Right cardiac atrium (tissue), 5 donors: ENCODE measurements at places on chromosomes 2 and 18. TPM values are rescaled to one million over a fixed set of nuclear protein-coding genes. Genes with fewer than 3 reads are reported as not detected.

UBXN4 gene
- total RNA-seq: 57.0 TPM

SCN7A gene
- total RNA-seq: 23.8 TPM

DNA sequence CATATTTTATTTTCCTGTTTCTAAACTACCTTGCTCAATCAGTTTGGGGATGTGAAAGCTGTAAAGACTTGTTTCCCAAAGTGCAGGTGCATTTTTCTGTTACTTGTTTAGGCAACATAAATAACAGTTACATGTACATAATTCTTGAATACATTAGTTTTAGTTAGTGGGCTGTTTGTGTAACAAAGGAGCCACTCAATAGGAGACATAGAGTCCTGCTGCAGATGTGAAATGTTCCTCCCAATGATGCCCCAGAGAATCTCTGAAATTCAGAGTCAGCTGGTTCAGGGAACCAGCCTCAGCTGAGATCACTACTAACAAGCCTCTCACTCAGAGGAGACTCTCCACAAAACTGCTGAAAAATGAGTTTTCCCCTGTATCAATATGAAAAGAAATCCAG, 91.5 kb upstream of the TWSG1 start:
- no peak for DNase-seq

GRCh38 chr18:51739044-51739666, 541.7 kb upstream of the MEX3C start:
- DNase-seq: no peak
